BJ (cell line): ENCODE measurements at places on chromosomes 7 and 10. TPM values are rescaled to one million over a fixed set of nuclear protein-coding genes. Genes with fewer than 3 reads are reported as not detected.

GRCh38 chr10:122127943-122128342, 139.0 kb downstream of the TACC2 start:
- no peak for DNase-seq

GRCh38 chr10:22992075-22992474, 64.2 kb downstream of the ARMC3 start:
- DNase-seq = no peak

- no peak for DNase-seq
Observed at GRCh38 chr7:99563650-99564049, 5.2 kb downstream of the ZNF655 start.

DNA sequence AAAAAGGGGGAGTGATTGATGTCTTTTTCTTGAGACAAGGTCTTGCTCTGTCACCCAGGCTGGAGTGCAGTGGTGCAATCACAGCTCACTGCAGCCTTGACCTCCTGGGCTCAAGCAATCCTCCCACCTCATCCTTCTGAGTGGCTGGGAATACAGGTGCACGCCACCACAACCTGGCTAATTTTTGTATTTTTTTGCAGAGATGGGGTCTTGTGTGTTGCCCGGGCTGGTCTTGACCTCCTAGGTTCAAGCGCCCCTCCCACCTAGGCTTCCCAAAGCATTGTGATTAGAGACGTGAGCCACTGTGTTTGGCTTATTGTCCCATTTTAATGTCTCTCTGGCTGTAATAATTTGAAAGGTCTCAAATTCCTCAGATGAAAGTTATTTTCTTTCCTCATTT, 21.8 kb downstream of the UPP1 start:
- DNase-seq = no peak

- no peak for DNase-seq
Observed at GRCh38 chr7:114422507-114423501, 8.2 kb downstream of the FOXP2 start.

GRCh38 chr10:47034441-47035051, 123.3 kb downstream of the PTPN20 start:
- no peak for DNase-seq

GRCh38 chr7:73671857-73672445, 4.3 kb downstream of the VPS37D start:
- no peak for DNase-seq

DNA sequence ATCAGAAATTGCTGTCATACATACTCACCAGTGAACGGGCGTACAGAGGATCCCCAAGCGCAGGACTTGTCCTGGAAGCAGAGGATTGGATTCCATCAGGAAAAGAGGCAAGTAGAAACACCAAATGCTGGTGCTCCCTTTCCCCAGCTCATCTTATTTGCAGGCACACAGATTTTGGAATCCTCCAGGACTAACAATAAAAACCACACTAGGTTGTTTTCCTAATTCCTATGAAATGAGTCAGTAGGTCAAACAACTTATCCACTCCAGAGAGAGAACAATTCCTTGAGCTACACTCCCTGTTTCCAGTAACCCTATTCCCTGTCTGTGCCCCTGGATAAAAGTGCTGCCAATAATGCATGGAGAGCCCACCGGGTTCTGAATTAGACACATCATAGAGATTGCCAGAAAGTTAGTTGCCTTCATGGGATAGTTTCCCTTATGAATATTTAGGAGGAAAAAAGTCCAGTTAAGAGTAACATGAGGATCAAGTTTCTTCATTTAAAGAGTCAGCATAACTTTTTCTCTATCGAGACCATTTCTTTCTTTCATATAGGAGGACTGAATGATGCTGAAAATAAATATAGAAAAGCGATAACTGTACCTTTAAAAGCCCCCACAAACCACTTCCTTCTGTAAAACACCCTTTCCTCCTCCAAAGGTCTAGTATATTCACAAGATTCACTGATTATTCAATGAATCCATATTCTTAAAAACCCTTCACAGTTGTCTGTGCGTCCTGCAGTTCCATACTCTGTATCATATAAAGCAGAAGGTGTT, 178.3 kb upstream of the KLF14 start:
- DNase-seq = peak; percentile 66

DNA sequence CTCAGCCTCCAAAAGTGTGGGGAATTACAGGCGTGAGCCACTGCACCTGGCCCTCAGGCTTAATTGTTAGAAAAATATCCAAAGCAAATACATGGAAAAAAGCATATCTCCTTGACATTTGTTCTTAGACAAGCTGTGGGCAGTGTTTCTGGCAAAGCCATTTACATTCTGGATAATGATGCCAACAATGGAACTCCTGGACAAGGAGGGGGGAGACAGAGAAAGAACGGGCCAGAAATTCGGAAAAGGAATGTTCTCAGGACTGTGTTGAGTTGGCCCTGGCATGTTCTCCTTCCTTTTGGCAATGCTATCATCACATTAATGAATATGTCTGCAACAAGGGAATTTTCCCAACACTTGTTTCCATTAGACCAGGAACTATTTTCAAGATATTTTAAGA, 88.7 kb downstream of the UBE2H start:
- DNase-seq = no peak

Gene TAS2R4
- polyA plus RNA-seq = 0.12 and 0.23 TPM in 2 replicates

GRCh38 chr10:73219384-73219783, 27.7 kb downstream of the DNAJC9 start:
- no peak for DNase-seq

Gene NRP1
- polyA plus RNA-seq = 141 and 165 TPM in 2 replicates

Gene PILRA
- polyA plus RNA-seq = 0.27 and 0.49 TPM in 2 replicates

Gene BUD23
- polyA plus RNA-seq = 66.9 and 69.8 TPM in 2 replicates

GRCh38 chr7:152647009-152647408, 28.9 kb downstream of the XRCC2 start:
- DNase-seq = no peak
